ENCODE measurements at places on chromosomes 6 and 20. TPM values are rescaled to one million over a fixed set of nuclear protein-coding genes. Genes with fewer than 3 reads are reported as not detected.

HLA-DMA gene
- 42.9 TPM for total RNA-seq

GRM4 gene
- total RNA-seq = not detected

CST5 gene
- total RNA-seq = not detected

CDC25B gene
- total RNA-seq = 18.0 TPM

C6orf141 gene
- 3.9 TPM for total RNA-seq

EYS gene
- total RNA-seq = 0.48 TPM

ARMH2 gene
- total RNA-seq = not detected

PACSIN1 gene
- not detected for total RNA-seq

BMP6 gene
- total RNA-seq = 12.7 TPM

GRCh38 chr20:33979094-33979493, 14.6 kb upstream of the RALY start:
- DNase-seq = no peak

DNA sequence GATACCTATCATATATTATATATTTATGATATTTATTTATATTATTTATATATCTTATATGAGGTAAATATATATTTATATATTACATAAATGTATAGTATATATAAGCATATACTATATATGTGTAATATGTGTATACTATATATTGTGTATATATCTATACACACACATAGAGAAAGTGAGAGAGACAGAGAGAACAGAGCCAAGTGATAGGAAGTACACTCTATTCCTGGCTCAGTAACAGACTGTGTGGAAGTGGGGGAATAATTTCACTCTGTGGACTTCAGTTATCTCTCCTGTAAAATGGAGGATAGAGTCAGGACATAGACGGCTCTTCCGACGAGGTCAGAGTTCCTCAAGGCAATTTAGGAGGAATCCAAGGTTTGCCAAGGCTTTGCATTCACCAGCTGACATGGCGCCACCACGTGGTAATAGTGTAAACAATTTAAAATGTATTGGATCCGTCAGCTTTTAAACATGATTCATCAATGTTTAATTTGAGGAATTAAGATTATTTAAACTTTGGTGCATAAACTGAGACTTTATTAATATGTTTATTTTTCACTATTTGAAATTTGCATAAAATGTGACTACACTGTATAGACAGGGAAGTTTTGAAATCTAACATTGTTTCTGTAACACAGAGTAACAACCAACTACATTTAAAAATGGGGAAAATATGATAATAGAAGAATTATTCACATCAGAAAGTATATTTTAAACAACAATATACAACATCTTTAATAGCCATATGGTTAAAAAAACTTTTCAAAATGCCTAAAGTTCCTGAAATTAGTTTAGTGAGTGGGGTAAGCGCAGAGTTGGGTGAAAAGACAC, 75.4 kb upstream of the TMEM244 start:
- DNase-seq = no peak

DNA sequence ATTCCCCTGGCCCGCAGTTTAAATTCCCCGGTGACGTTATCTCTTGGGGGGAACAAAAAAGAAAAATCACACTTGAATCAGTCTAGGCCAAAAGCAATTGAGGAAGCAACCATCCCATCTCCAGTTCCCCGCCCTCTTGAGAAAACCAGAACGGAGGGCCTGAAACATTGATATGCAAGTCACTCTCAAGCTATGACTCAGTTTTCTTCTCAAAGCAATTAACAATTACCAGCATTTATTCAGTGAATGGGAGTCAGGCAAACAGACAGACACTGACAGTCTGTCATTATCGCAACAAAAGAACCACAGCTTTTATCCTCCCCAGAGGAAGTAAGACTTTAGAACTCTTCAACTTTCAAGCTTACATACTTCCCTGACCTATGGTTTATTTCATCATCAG, 100.9 kb downstream of the OPRM1 start:
- DNase-seq = no peak

DNA sequence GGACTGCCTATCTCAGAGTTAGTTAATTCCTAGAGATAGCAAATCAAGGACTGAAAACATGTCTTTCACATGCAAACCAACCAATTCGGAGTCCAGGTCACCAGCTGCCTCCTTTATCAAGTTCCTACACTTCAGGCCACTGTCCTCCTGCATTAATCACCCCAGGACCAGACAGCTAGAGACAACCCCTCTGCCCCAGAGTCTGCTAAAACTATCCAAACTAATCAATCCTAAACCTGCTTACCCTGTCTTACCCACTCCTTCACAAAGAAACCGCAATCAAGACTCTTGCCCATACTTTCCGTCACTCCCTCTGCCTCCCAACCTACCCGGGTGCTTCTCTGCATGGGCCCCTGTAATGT, 207.0 kb downstream of the HIVEP2 start:
- DNase-seq = no peak

DNA sequence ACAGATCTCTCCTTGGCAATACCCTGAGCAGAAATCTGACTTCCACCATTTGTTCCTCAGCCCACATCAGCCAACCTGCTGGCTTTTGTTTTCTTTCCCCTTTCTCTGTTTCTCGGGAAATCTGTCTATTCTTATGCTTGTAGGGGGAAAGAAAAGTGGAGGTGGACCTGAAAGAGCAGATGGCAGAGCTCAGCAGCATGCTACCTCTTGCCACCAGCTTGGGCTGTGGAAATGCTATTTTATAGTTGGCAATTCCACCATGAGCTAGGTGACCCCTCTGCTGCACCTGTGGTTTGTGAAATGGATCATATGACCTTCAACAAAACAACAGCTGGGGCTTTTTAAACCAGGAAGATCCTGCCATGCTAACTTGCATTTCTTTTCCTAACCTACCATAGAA, 6.8 kb upstream of the SPATS1 start:
- no peak for DNase-seq

GRCh38 chr6:108684771-108685329, 124.1 kb downstream of the FOXO3 start:
- DNase-seq = no peak

GRCh38 chr6:166678426-166678825, 51.4 kb upstream of the RPS6KA2 start:
- DNase-seq = no peak

GRCh38 chr20:60255415-60255814, 297.2 kb downstream of the CDH26 start:
- DNase-seq = no peak

- no peak for DNase-seq
Observed at GRCh38 chr6:1247056-1247455, 64.8 kb upstream of the FOXQ1 start.

- DNase-seq = no peak
Observed at GRCh38 chr20:10357061-10357708, 76.8 kb downstream of the MKKS start.

DNA sequence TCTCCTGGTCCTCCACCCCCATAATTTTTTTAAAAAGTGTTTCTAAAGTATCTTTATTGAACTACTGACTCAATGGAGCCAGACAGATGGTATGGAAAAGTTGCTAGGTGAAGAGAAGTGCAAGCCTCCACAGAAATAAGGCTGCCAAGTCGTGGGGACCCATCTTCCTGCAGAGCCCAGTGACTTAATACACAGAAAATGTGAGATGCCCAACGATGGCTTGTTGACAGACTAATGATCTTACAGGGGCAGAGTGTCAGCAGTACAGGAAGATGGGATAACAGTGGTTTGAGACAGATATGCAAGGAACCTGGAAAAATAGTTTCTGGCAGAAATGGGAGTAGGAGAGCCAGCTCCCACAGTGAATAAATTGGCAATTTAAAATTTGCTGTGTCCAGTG, 43.3 kb downstream of the FYN start:
- no peak for DNase-seq

- no peak for DNase-seq
Observed at GRCh38 chr6:12119085-12119588, 107.0 kb downstream of the HIVEP1 start.

- DNase-seq = no peak
Observed at GRCh38 chr6:81785377-81785776, 32.9 kb upstream of the TENT5A start.

DNA sequence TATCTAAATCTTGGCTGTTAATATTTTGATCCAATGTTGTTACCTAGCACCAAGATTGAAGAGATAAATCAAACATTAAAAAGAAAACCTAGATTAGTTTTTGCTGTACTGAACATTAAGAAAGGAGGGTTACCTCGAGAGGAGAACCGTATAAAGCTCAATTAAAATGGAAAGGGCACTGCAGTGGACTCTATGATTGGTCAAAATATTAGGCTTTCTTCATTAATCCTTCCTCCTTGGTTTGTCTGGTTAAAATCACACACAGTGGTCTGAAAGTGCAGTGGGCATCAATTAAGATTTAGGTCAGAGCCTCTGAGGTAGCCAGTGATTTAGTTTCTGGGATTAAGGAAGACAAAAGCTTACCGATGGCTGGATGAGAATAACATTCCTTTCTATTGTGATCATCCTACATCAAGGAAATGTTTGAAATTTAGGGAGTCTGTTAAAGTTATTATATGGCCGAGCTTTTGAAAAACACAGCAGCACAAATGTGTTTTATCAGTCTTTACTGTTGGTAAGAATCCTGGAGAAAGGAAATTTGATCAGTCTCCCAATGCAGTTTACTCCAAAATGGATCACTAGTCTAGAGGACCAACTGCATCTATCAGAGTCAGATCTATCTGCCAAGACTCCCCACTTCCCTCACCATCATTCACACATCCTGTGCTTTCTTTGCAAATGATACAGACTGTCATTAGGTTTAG, 134.6 kb upstream of the NEDD9 start:
- DNase-seq = no peak

All from mesenteric fat pad (tissue), 1 donor.